ENCODE measurements at places on chromosomes 12 and 14.

GRCh38 chr12:19048943-19049342, 80.6 kb upstream of the PLEKHA5 start:
- DNase-seq: no peak

DNA sequence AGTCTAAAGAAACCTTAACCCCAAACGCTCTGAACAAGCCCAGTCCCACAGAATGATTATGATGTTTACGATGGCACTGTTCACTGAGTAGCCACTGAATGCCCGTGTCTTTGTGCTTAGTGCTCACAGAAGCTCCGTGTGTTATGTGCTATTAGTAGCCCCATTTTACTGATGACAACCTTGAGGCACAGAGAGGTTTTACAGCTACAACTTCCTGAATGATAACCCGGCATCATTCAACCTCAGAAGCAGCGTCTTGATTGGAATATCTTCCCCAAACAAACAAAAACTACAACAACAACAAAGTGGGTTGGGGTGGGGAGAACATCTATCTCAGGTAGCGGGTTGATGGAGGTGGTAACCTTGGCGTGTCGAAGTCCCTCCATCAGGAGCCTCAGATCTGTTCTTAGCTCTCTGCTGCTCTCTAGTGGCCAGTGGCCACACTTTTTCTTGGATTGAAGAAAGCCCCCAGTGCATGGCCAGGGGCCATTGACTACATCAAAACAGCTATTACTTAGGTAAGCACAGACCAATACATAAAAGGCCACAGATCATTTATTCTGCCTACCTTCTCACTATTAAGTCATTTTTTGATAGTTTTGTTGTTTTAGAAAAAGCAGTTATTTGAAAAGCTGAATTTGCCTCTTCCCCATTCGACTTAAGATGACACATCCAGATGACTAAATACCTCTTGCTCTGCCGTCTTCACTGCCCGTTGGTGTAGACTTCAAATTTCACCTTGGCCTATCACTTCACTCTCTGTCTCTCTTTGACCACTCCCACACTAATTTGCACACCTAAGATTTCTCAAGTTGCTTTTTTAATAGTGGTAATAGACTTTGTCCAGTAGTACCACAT, 376.9 kb downstream of the GALC start:
- DNase-seq: peak; percentile 25

DNA sequence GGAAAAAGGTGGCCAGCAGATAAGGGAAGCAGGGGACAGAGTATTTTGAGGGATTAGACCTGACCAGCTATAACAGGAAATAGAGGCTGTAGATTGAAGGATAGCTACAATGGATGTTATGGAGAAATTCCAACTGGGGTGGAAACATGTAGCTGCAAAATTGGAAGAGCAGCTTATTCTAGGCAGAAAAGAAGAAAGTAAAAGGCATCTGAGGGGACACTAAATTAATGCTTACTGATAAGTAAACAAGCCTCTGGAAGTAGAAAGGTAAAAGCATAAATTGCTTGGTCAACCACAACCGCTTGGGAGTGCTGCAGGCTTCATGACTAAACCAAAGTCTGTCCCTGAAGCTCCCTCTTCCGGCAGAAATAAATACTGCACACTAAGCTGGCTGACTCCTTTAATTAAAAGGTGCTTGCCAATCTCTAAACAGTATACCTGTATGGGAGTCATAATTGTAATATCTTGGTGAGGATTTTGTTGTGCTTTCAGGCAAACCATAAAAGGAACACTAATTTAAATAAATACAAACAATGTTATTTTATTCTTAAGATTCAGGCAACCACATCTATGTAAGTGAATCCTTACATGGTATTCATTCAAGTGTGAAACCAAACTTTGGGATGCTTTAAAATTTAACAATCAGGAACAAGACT, 7.7 kb downstream of the UBC start:
- peak; percentile 96 for DNase-seq

- no peak for DNase-seq
These were observed 15.1 kb downstream of the EPYC start for GRCh38 chr12:90989686-90990111.

DNA sequence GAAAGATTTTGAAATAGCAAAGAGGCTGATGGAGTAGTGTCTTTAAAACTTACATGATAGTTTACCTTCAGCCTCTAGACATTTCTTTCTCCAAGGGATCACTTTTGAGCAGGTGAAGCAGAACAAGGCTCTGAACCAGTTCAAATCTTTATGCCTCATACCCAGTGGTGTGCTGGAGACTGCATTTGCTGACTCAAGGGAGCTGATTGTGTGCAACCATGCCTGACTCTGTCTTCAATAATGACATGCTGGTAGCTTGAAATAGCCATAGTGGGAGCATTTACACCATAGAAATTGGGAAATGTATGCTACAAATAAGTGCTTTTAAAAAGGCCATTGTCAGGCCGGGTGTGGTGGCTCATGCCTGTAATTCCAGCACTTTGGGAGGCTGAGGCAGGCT, 482.0 kb downstream of the TMTC2 start:
- no peak for DNase-seq

GRCh38 chr12:119649202-119649808, 18.6 kb upstream of the PRKAB1 start:
- peak; percentile 34 for DNase-seq

DNA sequence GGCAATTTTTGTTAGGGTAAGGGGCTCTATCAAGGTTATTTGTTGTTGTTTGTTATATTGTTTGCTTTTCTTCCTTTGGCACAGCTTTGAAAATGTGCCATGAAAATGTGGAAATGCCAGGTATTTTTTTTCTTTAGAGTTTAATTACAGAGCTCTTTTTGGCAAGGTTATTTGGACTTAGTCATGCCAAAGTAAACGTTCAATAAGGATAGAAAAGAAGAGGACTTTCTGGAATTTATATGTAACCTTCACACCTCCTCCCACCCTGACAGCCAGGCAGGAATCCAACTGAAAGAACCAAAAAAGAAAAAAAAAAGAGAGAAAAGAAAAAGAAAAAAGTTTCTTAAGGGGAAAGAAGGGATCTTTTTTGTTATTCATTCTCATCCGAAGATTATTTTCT, 217.8 kb downstream of the KITLG start:
- DNase-seq: no peak

- no peak for DNase-seq
These were observed 395.2 kb downstream of the RPL10L start for GRCh38 chr14:46256381-46256780.
